ENCODE measurements at places on chromosomes 12 and 14.

- DNase-seq = no peak
These were observed 32.4 kb downstream of the CCDC88C start for GRCh38 chr14:91385224-91385623.

DNA sequence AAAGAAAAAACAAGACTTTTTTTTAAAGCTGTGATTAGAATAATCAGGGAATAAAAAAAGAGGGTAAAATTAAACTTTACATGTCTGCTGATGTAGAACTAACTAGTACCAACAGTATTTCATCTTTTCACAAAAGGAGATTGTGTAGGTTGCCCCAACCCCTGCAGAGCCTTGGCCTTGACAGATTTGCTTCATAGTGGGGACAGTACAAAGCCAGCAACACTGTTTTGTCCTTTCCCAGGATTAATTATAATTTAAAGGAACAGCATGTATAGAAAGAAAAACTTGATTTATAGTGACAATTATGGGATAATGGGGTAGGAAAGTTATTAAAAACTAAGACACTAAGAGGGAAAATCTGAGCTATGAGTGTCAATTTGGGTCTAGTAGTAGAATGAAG is 604.0 kb downstream of the GALC start:
- DNase-seq = no peak

DNA sequence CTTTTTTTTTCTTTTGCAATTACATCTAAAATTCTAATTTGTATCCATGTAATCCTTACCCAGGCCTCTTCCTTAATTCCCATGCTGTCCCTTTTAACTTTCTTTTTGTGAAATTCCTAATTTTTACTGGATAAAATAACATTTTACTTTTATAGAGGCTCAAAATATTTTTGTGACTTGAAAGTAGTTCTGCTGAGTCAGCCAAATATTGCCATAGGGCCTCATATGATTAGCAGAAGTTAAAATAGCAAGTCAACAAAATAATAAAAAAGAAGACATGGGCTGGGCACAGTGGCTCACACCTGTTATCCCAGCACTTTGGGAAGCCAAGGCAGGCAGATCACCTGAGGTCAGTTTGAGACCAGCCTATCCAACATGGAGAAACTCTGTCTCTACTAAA is 2.0 kb downstream of the C3AR1 start:
- no peak for DNase-seq

DNA sequence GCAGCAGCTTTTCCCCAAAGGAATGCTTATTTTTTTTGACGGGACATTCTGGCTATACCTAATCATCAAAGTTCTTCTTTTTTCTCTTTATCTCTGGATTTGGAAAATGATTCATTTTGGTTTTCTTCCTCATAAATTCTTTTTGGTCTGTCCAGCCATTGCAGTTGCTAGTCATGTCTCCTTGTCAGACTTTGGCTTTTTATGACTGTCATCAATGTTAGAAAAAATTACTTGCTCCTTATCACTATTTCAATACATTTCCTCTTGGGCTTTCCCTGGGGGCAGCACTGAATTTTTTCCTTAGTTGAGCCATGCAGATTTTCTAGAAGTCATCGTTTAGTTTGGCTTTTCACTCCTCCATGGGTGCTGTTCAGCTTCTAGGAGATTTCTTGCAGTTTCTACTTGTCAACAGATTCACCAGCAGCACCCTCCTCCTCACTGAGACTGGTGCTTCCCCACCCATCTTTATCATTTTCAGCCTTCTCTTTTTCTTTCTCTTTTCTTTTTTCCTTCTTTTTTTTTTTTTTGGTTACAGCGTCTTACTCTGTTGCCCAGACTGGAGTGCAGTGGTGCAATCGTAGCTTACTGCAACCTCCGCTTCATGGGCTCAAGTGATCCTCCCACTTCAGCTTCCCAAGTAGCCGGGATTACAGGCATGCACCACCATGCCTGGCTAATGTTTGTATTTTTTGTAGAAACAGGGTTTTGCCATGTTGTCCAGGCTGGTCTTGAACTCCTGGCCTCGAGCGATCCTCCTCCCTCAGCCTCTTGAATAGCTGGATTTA is 5.2 kb downstream of the ADIPOR2 start:
- DNase-seq = no peak

DNA sequence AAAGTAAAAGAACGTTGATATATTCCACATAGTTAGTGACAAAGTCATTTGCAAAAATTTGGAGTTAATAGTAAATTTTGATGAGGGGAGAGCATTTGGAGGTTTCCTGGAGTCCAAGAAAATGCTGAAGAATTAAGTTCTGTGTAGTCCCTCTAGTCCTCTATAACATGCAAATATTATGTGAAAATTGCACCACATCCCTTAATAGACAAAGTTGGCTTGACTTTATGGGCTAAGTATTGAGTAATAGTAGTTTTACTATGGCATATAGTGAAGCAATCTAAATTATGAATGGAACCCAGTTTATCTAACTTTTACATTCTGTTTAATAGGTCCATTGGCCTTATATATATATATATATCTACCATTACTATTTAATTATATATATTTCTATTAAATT is 66.4 kb upstream of the DCN start:
- no peak for DNase-seq

DNA sequence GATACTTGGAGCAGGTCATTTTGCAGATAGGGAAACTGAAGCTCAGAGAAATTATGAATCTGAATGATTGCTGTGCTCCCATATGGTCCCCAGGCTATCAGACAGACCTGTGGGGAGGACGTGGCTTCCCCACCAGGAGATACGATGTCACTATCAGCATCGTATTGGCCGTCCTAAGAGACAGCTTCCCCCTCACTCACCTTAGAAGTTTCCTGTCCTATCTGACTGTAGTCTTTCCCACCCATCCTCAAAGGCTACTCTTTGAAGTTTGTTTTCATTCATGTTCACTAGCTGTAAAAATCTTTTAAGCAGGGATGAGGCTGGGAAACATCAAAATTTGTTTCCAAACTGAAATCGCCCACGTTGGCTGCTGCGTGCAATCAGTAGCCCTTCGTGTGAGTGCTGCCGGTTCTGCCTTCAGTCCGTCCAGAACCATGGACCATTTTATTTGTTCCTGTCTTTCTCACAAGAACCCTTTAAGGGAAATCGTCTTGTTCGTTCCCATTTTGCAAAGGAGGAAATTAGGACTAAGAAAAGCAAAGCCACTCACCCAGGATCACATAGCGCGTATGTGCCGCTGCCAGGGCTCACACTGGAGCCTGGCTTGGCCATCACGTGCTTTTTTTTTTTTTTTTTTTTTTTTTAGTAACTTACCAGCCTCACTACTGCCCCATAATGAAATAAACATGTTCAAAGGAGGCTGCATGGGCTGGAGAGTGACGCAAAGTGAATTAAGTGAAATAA is 1.0 kb upstream of the KDM2B start:
- DNase-seq = no peak

Measured in T follicular helper cell (primary cell).